Stimulated activated CD4-positive, alpha-beta T cell treated with anti-CD3 and anti-CD28 coated beads, Interleukin-15, amount 100 ng/mL, for 24 hours (primary cell): ENCODE measurements at places on chromosomes 1 and 21.

DNA sequence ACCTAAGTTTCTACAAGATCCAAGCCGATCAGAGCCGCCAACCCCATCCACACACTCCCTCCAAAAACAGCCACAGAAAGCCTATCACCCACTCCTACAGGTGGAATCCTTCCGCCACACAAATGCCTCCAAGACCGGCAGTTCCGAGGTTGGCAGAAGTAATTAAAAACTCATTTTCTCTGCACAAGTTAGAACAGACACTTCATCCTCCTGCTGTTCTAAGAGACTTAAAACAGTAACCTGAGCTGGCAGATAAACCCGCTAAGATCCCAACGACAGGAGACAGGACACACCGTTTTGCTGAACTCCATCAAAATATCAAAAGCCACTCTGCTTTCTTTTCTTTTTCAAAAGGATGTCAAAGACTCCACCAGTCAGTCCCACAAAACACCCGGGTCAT, 2.8 kb downstream of the SSBP3 start:
- no peak for DNase-seq

DNA sequence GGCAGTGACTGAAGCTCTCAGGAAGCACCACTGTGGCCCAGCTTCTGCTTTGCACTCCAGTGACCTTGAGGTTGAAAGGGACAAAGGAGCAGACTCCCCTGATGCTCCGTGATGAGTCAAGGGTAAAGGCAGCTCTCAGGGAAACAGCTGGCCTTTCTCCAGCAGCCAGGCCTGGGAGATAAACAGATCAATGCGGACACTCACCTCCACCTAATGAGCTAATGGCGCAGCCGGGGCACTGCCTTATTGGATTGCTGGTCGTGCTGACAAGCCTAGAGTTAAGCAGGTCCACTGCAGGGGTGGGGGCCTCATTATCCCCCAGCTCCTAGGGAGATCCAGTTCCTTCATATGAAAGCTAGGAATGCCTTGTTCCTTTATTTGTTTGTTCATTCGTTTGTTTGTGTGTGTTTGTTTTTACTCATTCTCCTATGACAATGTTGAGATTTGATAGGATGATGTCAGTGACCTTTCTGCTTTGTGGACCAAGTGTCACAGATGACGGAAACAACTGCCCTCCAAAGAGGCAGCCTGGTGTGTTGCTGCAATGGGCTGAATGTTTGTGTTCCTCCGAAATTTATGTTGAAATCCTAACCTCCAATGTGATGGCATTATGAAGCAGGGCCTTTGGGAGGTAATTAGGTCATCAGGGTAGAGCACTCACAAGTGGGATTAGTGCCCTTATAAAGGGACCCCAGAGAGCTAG, 141.4 kb upstream of the BEND5 start:
- DNase-seq = no peak

GRCh38 chr1:206962272-206962671, 8.0 kb downstream of the FCAMR start:
- no peak for DNase-seq

DNA sequence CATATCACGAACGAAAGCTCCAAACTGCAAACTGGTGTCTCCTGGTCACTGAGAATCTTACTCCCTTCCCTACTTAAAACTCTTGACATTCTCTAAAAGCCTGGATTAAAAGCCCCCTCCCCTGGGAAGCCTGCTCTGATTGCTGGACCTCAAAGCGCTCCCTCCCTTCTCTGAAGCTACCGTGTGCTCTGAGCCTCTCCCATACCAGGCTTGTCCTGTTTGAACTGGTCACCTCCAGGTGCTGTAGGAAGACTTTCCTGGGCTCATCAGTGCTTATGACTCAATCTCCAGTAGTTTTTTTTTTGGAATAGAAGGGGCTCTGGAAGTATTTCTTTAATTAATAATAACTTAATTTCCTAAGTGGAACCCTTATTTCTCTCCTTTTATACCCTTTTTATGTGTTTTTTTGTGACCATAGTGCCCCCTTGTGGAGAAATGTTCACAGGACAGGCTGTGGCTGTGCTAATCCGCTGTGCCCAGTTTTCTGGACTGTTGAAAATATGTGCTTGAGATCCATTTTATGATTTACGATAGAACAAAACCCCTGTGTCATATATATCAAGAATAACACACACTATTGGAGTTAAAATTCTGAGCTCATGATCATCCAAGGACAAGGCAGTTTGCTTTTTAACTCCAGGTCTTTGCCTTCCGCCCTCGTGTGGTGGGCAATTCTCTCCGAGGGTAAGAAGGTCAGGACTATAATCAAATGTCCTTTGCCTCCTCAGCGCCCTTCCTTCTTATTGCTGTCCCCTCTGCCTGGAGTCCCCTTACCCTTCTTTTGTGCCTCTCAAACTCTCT, 16.9 kb downstream of the MTARC1 start:
- peak; percentile 40 for DNase-seq

GRCh38 chr1:231927431-231927830, 300.8 kb downstream of the DISC1 start:
- no peak for DNase-seq

GRCh38 chr1:99661780-99662179, 15.9 kb downstream of the PALMD start:
- no peak for DNase-seq

GRCh38 chr1:93839307-93839706, 39.7 kb downstream of the DNTTIP2 start:
- no peak for DNase-seq

DNA sequence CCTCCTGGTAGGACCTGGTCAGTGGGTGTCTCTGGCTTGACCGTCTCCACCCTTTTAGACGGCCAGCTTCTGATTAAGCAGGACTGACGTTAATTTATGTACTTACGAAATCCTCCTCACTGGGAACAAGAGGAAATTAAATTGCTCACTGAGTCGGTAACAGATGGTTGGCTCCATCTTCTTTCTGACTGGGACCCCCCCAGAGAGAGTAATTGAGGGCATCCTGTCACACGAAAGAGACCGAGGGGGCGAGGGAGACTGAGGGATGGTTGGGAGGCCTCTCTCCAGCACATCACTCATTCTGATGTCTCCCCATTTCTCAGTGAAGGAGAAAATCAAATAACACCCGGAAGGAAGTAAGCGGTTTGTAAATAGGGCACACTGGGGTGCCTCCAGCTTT, 104.8 kb downstream of the OMA1 start:
- DNase-seq = no peak

DNA sequence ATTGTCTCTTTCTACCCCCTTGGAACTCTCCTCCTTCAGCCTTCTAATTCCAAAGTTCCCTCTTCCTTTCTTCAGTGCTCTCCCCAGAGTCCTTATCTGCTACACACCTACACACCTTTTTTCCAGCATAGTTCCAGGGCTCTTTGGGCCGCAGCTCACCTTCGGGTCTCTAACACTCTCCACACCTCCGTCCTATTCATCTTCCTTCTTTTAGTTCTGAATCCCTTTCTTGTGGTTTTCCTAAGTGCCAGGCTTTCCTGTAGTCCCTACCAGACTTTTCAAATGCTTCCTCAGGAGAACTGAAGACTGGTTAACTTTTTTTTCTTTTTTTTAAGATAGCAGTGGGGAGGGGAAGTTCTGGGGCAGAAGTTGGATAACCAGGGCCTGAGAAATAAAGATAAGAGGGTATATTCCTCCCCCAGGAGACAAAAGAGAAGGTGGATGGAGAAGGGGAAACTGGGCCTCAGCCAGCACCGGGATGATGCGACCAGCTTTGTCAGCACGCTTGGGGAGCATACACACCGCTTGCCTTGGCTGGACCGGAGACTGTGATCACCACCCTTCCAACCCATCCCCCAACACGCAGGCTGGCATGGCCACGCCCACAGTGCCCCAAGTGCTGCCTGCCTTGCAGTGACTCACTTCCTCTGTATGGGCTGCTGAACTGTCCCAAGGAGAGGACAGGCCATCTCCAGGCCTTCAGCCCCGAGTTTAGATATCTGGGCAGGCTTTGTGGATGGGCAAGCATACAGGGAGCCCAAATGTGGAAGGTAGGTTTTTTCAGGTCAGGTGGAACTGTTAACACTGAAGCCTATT, 2.5 kb upstream of the CERS2 start:
- DNase-seq = peak; percentile 85
